ENCODE measurements at places on chromosomes 1 and 21. TPM values are rescaled to one million over a fixed set of nuclear protein-coding genes. Genes with fewer than 3 reads are reported as not detected.

Gene CYP4A11
- total RNA-seq = not detected

Gene CD48
- not detected for total RNA-seq

Gene HSD3B1
- not detected for total RNA-seq

Gene RYR2
- 4.7 TPM for total RNA-seq

GRCh38 chr21:24310788-24311187, 1296.5 kb downstream of the MRPL39 start:
- no peak for DNase-seq

DNA sequence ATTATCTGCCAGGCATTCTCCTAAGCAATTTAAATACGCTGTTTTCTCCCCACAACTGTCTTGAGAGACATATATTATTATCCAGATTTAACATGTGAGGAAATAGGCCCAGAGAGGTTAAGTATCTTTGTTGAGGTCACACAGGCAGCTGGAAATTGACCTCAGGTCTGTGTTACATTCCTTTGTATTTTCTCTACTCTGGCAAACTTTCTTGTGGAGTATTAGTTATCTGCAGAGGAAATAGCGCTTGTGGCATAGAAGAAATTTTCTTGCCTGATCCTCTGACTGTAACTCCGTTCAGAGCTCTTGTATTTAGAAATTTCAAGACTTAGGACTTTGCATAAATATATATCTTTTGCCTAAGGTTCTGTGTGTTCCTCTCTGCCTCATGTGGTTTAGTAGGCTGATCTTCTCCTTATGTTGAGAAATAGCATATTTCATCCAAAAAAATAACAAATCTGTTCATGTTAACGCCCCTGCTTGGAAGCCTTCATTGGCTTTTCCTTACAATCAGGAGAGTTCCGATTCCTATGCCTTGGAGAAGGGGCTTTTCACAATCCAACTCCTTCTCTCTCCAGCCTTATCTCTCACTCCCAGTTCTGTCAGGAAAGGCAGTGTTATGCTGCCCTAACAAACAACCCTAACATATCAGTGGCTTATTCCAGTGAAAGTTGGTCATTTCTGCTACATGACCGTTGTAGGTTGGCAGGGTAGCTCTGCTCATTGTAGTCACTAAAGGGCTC, 2.5 kb upstream of the JUN start:
- DNase-seq = no peak

- DNase-seq = no peak
Observed at GRCh38 chr1:7003676-7004075, 218.4 kb downstream of the CAMTA1 start.

- no peak for DNase-seq
Observed at GRCh38 chr21:27722095-27722494, 755.2 kb upstream of the ADAMTS5 start.

DNA sequence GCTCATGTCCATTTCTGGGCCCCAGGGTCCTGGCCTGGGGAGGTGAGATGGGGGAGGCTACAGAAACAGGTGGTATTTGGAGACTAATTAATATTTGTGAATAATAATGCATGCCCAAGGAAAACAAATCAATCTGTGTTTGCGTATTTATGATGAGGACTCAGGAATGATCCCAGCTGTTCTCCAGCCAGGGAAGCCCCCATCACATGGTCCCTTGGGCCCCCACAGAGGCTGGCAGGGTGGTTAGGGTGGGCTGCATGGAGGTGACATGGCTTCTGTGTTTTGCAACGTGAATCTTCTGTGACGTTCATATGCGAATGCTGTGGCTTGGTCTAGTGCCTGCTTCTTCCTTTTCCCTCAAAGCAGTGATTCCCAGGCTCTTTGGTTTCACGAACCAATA, 10.5 kb downstream of the PTPRF start:
- DNase-seq = no peak

DNA sequence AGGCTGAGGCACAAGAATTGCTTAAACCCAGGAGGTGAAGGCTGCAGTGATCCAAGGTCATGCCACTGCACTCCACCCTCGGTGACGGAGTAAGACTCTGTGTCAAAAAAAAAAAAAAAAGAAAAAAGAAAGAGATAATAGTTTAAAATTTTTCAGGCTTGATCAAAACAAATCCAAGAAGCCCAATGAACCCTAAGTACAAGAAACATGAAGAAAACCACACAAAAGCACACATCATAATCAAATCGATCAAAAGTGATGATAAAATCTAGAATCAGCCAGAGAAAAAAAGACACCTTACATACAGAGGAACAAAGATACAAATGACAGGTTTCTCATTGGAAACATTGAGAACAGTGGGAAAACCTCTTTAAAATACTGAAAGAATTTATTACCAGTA, 31.5 kb downstream of the LDLRAD1 start:
- DNase-seq = no peak

DNA sequence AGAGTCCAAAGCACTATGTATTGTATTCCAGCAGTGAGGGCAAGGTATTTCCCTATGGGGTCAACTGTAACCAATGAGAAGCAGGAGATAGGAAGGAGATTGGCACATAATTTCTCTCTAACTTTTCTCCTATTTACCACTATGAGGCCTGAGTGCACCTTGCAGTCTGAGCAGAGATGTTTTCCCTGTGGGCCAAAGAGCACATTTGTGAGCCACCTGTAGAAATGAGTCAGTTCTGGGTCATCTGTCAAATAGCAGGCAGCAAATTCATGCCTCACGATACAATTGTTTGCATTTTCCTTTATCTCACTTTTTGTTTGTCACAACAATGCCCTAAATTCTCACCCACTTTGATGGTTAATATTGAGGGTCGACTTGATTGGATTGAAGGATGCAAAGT, 547.2 kb upstream of the NCAM2 start:
- DNase-seq = no peak
